GM23248 (cell line): ENCODE measurements at places on chromosomes 5 and 9. TPM values are rescaled to one million over a fixed set of nuclear protein-coding genes. Genes with fewer than 3 reads are reported as not detected.

Gene MCTP1
- total RNA-seq, result not detected in 2 replicates

Gene PCDHB14
- total RNA-seq, result 2.1 and 4.3 TPM in 2 replicates

- no peak for DNase-seq
Measured at GRCh38 chr9:4027606-4028005, 272.3 kb downstream of the GLIS3 start.

- DNase-seq, result peak; percentile 64
Measured at GRCh38 chr5:122170620-122171019, 41.3 kb downstream of the ZNF474 start.
